CD8-positive, alpha-beta memory T cell (primary cell): ENCODE measurements at places on chromosomes 1 and 21. TPM values are rescaled to one million over a fixed set of nuclear protein-coding genes. Genes with fewer than 3 reads are reported as not detected.

Gene LIX1L
- 41.8 TPM for total RNA-seq

DNA sequence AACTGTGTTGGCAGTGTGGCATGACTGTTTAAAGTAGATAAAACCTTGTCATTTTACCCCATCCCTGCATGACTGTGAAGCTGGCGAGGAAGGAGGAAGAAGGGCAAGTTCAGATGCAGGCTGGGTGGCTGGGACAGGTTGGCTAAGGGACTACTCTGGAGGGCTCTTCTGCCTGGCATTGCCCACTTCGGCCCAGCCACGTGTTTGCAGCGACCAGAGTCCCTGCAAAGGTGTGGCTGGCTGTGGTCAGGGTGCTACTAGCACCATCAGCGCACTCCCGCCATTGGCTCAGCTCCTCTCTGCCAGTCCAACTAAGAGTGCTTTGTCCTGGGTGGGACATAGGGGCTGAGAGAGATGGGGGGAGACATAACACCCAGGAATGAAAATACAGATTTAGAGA lies 7.2 kb downstream of the C1orf115 start:
- no peak for DNase-seq
- H3K4me1 ChIP-seq, result no peaks in the 10 kb centered on the region
- no peaks in the 10 kb centered on the region for H3K27me3 ChIP-seq
- no peaks in the 10 kb centered on the region for H3K36me3 ChIP-seq

DNA sequence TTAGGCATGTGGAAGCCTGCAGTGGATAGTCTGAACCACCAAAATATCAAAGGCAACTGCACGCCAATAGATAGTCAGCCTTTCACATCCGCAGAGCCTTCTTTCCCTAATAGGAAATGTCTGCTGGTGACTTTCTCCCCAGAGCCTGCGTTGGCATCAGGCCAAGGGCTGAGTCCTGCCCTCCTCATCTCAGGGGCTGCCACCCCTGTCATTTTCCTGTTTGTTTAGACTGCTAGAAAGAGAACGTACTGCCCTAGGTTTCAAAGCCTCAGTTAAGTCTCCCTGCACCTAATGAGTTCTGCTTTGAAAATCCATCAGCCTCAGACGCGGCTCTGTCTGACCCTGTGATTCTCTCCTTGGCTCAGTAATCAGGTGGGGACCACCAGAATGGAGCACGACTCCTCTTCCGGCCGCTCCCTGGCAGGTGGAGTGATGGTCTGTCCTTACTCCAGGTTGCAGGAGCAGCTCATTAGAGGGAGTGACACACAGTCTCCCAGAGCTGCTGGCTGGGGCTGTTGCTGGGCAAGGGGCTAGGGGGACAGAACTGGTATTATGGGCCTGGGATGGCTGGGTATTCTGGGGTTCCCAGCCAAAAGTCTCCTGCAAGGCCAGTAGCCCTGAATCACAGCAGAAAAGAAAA lies 27.3 kb downstream of the STUM start:
- H3K4me1 ChIP-seq, result no peaks in the 10 kb centered on the region
- H3K36me3 ChIP-seq, result no peaks in the 10 kb centered on the region
- no peak overlapping the region for H3K4me3 ChIP-seq
- H3K27ac ChIP-seq, result no peak overlapping the region
- no peaks in the 10 kb centered on the region for H3K27me3 ChIP-seq

GRCh38 chr1:2375923-2376260 lies 15.5 kb downstream of the MORN1 start:
- H3K27ac ChIP-seq, result no peak overlapping the region
- no peaks in the 10 kb centered on the region for H3K4me1 ChIP-seq

Gene HEYL
- total RNA-seq, result 0.09 TPM

Gene CD52
- total RNA-seq, result 388 TPM

Gene EFCAB7
- 6.7 TPM for total RNA-seq

DNA sequence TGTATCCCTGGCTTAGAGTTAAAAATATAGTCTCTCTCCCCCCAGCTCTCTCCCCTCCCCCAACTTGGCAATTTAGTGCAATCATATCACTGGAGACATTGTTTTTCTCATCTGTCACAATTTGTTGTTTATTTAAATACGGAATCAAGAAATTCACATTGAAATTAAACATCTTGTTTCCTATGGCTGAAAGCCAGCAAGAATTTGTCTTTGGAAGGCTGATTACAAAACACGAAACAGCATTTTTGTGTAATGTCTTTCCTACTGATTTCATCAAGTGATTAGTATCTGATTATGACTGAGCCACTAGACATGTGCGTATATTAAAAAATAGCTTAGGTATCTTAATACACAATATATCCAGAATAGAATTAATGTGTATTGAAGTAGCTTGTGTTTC lies 119.7 kb downstream of the LYPLAL1 start:
- H3K4me1 ChIP-seq, result no peaks in the 10 kb centered on the region
- no peak overlapping the region for H3K27ac ChIP-seq
- H3K4me3 ChIP-seq, result no peak overlapping the region

Gene TFAP2E
- 0.69 TPM for total RNA-seq

DNA sequence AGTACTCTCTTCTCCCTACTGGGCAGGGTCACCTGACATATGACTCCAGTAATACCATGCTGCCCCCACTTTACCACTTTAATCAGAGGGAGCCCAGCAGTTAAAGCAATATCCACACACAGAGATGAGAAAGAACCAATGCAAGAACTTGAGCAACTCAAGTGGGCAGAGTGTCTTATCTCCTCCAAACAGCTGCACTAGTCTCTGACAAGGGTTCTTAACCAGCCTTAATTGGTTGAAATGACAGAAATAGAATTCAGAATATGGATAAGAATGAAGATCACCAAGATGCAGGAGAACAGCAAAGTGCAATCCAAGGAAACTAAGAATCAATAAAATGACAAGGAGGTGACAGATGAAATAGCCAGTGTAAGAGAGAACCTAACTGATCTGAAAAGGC lies 91.0 kb downstream of the KCNT2 start:
- no peaks in the 10 kb centered on the region for H3K36me3 ChIP-seq
- DNase-seq, result no peak
- peak overlapping the region; percentile 60 for H3K27ac ChIP-seq
- no peaks in the 10 kb centered on the region for H3K27me3 ChIP-seq
- no peaks in the 10 kb centered on the region for H3K4me1 ChIP-seq

GRCh38 chr1:106868828-106869227 lies 187.6 kb upstream of the PRMT6 start:
- no peaks in the 10 kb centered on the region for H3K27me3 ChIP-seq
- H3K4me3 ChIP-seq, result no peak overlapping the region
- no peaks in the 10 kb centered on the region for H3K36me3 ChIP-seq

Gene PIP5K1A
- total RNA-seq, result 76.7 TPM

- no peak for DNase-seq
- H3K36me3 ChIP-seq, result peaks cover 12% of the 10 kb centered on the region
- H3K4me3 ChIP-seq, result peak overlapping the region; percentile 5
Measured at GRCh38 chr1:2240270-2241156, 12.4 kb downstream of the SKI start.

GRCh38 chr1:62382658-62382955 lies 54.2 kb upstream of the USP1 start:
- no peak for DNase-seq
- H3K4me3 ChIP-seq, result no peak overlapping the region
- no peaks in the 10 kb centered on the region for H3K4me1 ChIP-seq
- no peaks in the 10 kb centered on the region for H3K36me3 ChIP-seq
- H3K27me3 ChIP-seq, result no peaks in the 10 kb centered on the region

Gene ASTN1
- not detected for total RNA-seq

Gene KCNQ4
- 0.16 TPM for total RNA-seq

GRCh38 chr1:223774134-223774814 lies 61.9 kb downstream of the CAPN2 start:
- DNase-seq, result no peak
- H3K27ac ChIP-seq, result peak overlapping the region; percentile 18
- H3K36me3 ChIP-seq, result peaks cover 56% of the 10 kb centered on the region
- peaks cover 18% of the 10 kb centered on the region for H3K4me1 ChIP-seq
- H3K27me3 ChIP-seq, result no peaks in the 10 kb centered on the region

GRCh38 chr1:68197891-68198290 lies 34.4 kb downstream of the WLS start:
- H3K27ac ChIP-seq, result no peak overlapping the region
- no peaks in the 10 kb centered on the region for H3K4me1 ChIP-seq
- H3K27me3 ChIP-seq, result no peaks in the 10 kb centered on the region

GRCh38 chr1:13619909-13620308 lies 36.3 kb downstream of the PDPN start:
- no peak overlapping the region for H3K27ac ChIP-seq
- no peak overlapping the region for H3K4me3 ChIP-seq
- H3K27me3 ChIP-seq, result no peaks in the 10 kb centered on the region
- DNase-seq, result no peak
- H3K4me1 ChIP-seq, result no peaks in the 10 kb centered on the region
- no peaks in the 10 kb centered on the region for H3K36me3 ChIP-seq

DNA sequence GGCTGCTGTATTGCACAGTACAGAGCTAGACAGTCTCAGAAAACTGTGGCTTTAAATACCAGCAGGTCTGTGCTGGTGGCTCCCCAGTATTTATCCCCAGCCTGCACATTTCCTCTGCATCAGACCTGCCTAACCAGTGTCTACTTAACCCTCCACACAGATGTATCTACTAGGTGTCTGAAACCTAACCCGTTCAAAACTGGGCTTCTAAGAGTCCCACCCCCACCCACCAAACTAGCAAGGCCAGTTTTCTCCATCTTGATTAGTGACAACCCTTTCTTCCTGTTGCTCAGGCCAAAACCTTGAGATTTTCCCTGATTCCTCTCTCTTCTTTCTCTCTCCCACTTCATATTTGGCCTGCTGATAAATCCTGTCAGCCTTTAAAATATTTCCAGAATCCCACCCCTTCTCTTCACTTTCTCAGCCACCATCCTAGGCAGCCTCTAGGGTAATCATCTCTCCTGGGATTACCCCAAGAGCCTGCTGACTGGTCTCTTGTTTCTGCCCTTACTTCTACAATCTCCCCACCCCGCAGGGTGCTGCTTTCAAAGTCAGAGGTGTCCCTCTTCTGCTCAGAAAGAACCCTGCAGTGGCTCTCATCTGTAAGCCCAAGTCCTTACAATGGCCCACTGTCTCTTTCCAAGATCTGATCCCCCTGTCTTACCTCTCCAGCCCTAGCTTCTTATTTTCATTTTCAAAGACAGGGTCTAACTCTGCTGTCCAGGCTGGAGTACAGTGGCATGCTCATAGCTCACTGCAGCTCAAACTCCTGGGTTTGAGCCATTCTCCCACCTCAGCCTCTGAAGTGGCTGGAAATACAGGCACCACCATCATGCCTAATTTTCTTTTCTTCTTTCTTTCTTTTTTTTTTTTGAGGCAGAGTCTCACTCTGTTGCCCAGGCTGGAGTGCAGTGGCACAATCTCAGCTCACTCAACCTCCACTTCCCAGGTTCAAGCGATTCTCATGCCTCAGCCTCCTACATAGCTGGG lies 45.2 kb downstream of the H3-3A start:
- no peak for DNase-seq
- H3K27me3 ChIP-seq, result no peaks in the 10 kb centered on the region
- H3K4me1 ChIP-seq, result peaks cover 10% of the 10 kb centered on the region
- H3K36me3 ChIP-seq, result no peaks in the 10 kb centered on the region

GRCh38 chr21:25891596-25891995 lies 156.8 kb downstream of the GABPA start:
- H3K4me1 ChIP-seq, result no peaks in the 10 kb centered on the region
- H3K36me3 ChIP-seq, result no peaks in the 10 kb centered on the region
- H3K27me3 ChIP-seq, result no peaks in the 10 kb centered on the region
- no peak for DNase-seq
- no peak overlapping the region for H3K27ac ChIP-seq
- H3K4me3 ChIP-seq, result no peak overlapping the region

- DNase-seq, result no peak
- H3K27me3 ChIP-seq, result no peaks in the 10 kb centered on the region
- H3K27ac ChIP-seq, result no peak overlapping the region
- H3K36me3 ChIP-seq, result no peaks in the 10 kb centered on the region
- no peak overlapping the region for H3K4me3 ChIP-seq
Measured at GRCh38 chr1:164912290-164912689, 353.3 kb downstream of the PBX1 start.

Gene FAM3B
- total RNA-seq, result not detected

Gene OTUD3
- 7.9 TPM for total RNA-seq

Gene LCE2A
- not detected for total RNA-seq

- H3K36me3 ChIP-seq, result no peaks in the 10 kb centered on the region
- no peaks in the 10 kb centered on the region for H3K4me1 ChIP-seq
- H3K4me3 ChIP-seq, result no peak overlapping the region
Measured at GRCh38 chr21:16588433-16588860, 858.7 kb downstream of the USP25 start.

Gene POLR3C
- 54.1 TPM for total RNA-seq

GRCh38 chr1:28037946-28038345 lies 50.5 kb downstream of the EYA3 start:
- no peaks in the 10 kb centered on the region for H3K27me3 ChIP-seq
- no peak for DNase-seq
- no peak overlapping the region for H3K4me3 ChIP-seq
- no peak overlapping the region for H3K27ac ChIP-seq
- H3K4me1 ChIP-seq, result no peaks in the 10 kb centered on the region

- no peak overlapping the region for H3K27ac ChIP-seq
- no peak overlapping the region for H3K4me3 ChIP-seq
- DNase-seq, result no peak
- no peaks in the 10 kb centered on the region for H3K4me1 ChIP-seq
Measured at GRCh38 chr1:118160806-118161205, 24.2 kb downstream of the SPAG17 start.

- H3K4me3 ChIP-seq, result no peak overlapping the region
- H3K27me3 ChIP-seq, result no peaks in the 10 kb centered on the region
- no peaks in the 10 kb centered on the region for H3K36me3 ChIP-seq
- no peak for DNase-seq
- no peaks in the 10 kb centered on the region for H3K4me1 ChIP-seq
Measured at GRCh38 chr1:154886281-154887015, 16.4 kb upstream of the KCNN3 start.

Gene MAP10
- total RNA-seq, result 1.8 TPM

Gene PLXNA2
- total RNA-seq, result 1.1 TPM

DNA sequence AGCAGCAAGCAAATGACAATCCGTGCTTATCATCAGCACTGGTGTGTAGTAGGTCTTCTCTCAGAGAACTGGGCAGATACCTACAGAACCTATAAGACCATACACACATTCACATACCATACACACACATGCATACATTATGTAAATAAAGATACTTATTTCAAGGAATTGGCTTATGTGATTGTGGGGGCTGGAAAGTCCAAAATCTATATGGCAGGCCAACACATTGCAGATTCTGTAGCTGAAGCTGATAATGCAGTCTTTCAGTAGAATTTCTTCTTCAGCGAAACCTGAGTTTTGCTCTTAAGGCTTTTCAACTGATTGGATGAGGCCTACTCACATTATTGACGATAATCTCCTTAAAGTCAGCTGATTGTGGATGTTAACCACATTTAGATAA lies 24.1 kb downstream of the RAP1A start:
- no peak overlapping the region for H3K27ac ChIP-seq
- no peak for DNase-seq
- no peaks in the 10 kb centered on the region for H3K36me3 ChIP-seq

DNA sequence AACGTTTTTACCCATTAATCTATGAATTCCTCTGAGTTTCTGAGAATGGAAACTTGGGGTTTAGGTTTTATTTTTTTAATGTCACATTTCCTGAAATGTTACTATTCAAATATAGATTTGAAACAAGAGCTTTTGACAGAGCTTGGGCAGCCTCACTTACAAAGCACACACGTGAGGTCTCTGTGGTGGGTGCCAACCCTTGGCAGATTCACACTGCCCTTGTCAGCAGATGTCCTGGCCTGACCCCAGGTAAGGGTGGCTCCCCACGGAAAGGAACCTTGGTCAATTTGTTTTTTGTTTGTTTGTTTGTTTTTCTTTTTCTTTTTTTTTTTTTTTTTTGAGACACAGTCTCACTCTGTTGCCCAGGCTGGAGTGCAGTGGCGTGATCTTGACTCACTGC lies 53.5 kb downstream of the FAAP20 start:
- H3K4me1 ChIP-seq, result peaks cover 10% of the 10 kb centered on the region
- H3K27me3 ChIP-seq, result no peaks in the 10 kb centered on the region
- no peak overlapping the region for H3K27ac ChIP-seq
- H3K36me3 ChIP-seq, result no peaks in the 10 kb centered on the region

Gene SLC30A2
- not detected for total RNA-seq
